ENCODE measurements at places on chromosomes 7 and 10. TPM values are rescaled to one million over a fixed set of nuclear protein-coding genes. Genes with fewer than 3 reads are reported as not detected.

The HEPACAM2 gene
- not detected for total RNA-seq

The MARVELD1 gene
- 34.8 TPM for total RNA-seq

The MAGI2 gene
- 0.23 TPM for total RNA-seq

The DMTF1 gene
- 18.5 TPM for total RNA-seq

All from hair follicular keratinocyte (primary cell).